ENCODE measurements at places on chromosomes 2 and 18.

DNA sequence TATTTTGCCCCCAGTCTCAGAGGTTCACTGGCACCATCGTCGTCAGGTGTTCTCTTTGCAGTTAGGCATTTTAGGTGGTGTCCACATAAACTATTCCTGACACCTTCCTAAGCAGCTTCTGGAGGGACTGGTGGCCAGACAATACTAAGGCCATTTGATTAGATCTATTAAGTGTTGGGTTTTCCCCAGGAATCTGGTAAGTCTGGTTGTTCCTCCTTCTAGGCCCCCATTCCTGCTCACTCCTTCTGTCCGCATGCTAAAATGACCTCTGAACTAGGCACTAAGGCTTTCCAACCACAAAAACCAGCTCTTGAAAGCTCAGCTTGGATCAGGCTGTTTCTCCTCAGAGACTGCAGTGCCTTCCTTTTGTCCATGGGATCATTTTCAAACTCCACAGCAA is 100.7 kb downstream of the MGAT5 start:
- H3K27ac ChIP-seq = no peak overlapping the region
- H3K4me1 ChIP-seq = no peaks in the 10 kb centered on the region
- no peaks in the 10 kb centered on the region for H3K27me3 ChIP-seq
- DNase-seq = no peak

DNA sequence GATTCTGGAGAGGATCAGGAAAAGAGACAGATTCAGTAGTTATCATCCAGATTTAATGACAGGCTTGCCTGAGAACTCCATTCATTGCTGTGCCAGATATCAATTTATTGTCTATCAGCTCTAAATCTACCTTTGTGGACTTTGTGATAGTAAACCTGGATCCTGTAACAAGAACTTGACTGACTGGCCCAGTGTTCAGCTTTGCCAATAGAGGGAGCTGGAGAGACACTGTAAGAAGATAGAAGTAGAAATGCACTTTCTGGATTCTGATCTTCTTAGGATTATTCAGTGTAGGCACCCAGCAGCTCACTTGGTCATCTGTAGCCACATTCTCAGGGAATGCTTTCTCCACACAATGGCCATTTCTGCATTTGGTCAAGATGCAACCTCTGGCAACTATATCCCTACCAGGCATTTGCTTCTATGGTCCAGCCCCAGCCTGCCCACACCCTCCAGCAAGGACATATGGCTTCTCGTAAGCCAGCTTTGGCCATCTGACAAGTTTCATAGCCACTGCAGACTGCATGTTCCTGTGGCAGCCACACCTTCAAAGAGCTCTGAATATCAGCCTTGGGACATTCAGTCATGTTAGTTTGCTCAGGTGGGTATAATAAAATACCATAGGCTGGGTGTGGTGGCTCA is 6.1 kb upstream of the SERPINB8 start:
- no peaks in the 10 kb centered on the region for H3K4me1 ChIP-seq
- no peak for DNase-seq
- H3K27me3 ChIP-seq = peaks cover 29% of the 10 kb centered on the region
- no peak overlapping the region for H3K4me3 ChIP-seq

GRCh38 chr18:67525328-67526099 is 9.0 kb upstream of the DSEL start:
- DNase-seq = no peak
- no peaks in the 10 kb centered on the region for H3K36me3 ChIP-seq
- no peak overlapping the region for H3K4me3 ChIP-seq
- no peak overlapping the region for H3K27ac ChIP-seq

DNA sequence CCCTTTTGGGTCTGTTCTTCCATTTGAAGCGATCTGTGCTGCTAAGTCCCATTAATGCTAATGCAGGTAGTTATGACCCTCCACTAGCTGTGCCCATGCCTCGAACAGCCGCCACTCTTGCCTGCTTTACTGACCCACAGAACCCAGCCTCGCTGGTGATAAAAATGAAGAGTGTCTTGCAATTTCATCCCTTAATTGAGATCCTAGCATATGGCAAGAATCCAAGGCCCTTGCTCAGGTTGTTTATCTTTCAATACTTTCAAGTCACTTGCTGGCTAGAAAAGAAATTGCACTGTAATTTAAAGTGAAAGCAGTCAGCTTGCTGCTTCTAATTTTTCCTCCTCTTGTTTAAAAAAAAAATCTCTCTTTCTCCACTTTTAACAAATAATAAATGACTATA is 73.6 kb downstream of the ZNF521 start:
- peaks cover 14% of the 10 kb centered on the region for H3K27me3 ChIP-seq
- H3K4me1 ChIP-seq = no peaks in the 10 kb centered on the region

DNA sequence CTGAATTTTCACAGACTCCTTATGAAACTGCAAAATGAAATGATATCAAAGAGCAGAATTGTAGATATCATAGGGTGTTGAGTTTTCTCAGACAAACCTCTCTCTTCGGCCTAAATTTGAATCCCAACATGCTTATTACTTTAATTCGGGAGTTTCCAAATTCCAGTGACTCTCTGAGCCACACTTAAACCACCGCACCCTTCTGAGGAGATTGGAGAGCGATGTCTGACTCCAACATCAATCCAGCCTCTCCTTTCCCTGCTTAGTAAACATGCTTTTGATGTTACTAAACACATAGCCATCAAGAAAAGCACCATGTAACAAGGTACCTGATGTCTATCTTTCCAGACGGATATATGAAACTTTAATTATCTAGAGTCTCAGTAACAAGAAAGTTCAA is 103.1 kb upstream of the ARHGAP28 start:
- no peak overlapping the region for H3K27ac ChIP-seq
- no peaks in the 10 kb centered on the region for H3K4me1 ChIP-seq
- no peaks in the 10 kb centered on the region for H3K36me3 ChIP-seq
- no peaks in the 10 kb centered on the region for H3K27me3 ChIP-seq
- no peak overlapping the region for H3K4me3 ChIP-seq

DNA sequence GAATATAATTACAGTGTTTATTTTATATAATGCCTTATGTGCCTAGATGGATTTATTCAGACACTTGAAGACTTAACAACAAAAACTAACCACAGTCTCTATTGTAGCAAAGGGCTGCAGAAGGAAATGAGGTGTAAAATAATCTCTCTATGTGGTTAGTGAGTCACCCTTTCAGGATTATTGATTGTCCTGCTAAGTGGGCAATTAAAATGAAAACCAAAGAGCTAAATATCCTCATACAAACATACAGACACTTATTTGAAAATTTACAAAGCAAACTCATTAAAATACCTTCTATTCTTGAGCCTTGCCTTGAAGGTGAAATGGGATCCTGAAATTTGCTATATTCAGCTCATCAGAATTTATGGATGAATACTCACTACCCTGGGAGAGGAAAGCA is 27.7 kb upstream of the DCC start:
- H3K36me3 ChIP-seq = no peaks in the 10 kb centered on the region
- H3K4me1 ChIP-seq = no peaks in the 10 kb centered on the region
- DNase-seq = no peak
- H3K27ac ChIP-seq = no peak overlapping the region
- no peaks in the 10 kb centered on the region for H3K27me3 ChIP-seq

DNA sequence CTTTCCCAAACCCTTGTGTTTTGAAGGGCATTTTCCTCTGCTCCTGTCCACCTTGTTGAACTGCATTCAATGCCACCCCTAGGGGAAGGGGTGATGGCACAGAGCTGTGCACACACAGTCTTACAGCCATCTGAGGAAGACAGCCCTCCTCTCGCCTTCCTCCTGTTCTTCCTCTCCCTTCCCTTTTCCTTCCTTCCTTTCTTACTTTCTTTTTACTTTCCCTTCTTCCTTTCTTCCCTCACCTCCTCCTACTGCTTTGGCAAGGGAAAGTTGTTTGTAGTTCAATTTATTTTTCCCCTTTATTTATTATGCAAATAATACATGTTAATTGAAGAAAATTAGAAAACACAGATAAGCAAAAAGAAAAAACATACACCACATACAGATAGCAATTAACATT is 99.4 kb downstream of the CDH20 start:
- no peak overlapping the region for H3K27ac ChIP-seq
- no peaks in the 10 kb centered on the region for H3K36me3 ChIP-seq
- DNase-seq = no peak
- no peak overlapping the region for H3K4me3 ChIP-seq

- no peaks in the 10 kb centered on the region for H3K36me3 ChIP-seq
- H3K27ac ChIP-seq = no peak overlapping the region
- H3K27me3 ChIP-seq = peaks cover 24% of the 10 kb centered on the region
- DNase-seq = no peak
Observed at GRCh38 chr2:26861610-26862224, 13.8 kb downstream of the DPYSL5 start.

DNA sequence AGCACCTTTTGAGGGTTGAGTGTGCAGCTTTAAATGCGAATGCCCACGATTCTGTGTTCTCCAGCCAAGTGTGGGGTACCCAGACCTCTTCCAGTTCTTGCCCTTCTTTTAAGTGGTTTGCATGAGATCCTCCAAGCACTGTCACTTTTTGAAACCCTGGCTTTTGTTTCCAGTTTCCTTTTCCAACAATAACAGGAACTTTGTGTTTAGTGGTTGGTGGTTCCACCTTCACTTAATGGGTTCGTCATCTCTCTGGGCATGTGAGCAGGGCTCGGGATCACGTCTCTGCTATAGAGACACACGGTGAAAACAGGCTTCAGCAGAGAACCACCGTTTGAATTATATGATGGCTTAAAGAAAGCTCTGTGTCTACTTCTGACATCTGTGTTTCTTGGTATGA is 197.6 kb downstream of the LDLRAD4 start:
- H3K4me3 ChIP-seq = no peak overlapping the region
- peaks cover 12% of the 10 kb centered on the region for H3K36me3 ChIP-seq
- H3K4me1 ChIP-seq = peaks cover 28% of the 10 kb centered on the region
- H3K27ac ChIP-seq = peak overlapping the region; percentile 19
- H3K27me3 ChIP-seq = no peaks in the 10 kb centered on the region

GRCh38 chr18:79789901-79790890 is 7.5 kb upstream of the KCNG2 start:
- H3K4me3 ChIP-seq = no peak overlapping the region
- H3K36me3 ChIP-seq = no peaks in the 10 kb centered on the region
- DNase-seq = no peak
- peaks cover 2% of the 10 kb centered on the region for H3K4me1 ChIP-seq

GRCh38 chr18:45481821-45482220 is 133.5 kb upstream of the SLC14A2 start:
- H3K4me3 ChIP-seq = no peak overlapping the region
- no peak overlapping the region for H3K27ac ChIP-seq
- no peaks in the 10 kb centered on the region for H3K36me3 ChIP-seq
- H3K27me3 ChIP-seq = peaks cover 17% of the 10 kb centered on the region
- no peak for DNase-seq

GRCh38 chr2:128779301-128780095 is 460.8 kb upstream of the HS6ST1 start:
- H3K4me3 ChIP-seq = no peak overlapping the region
- H3K36me3 ChIP-seq = no peaks in the 10 kb centered on the region

GRCh38 chr2:179348906-179349305 is 84.3 kb upstream of the SESTD1 start:
- no peak overlapping the region for H3K27ac ChIP-seq
- H3K27me3 ChIP-seq = no peaks in the 10 kb centered on the region
- DNase-seq = no peak
- H3K36me3 ChIP-seq = no peaks in the 10 kb centered on the region

GRCh38 chr2:217907266-217907665 is 95.5 kb downstream of the TNS1 start:
- peaks cover 20% of the 10 kb centered on the region for H3K27me3 ChIP-seq
- H3K27ac ChIP-seq = no peak overlapping the region
- H3K4me3 ChIP-seq = no peak overlapping the region
- peaks cover 31% of the 10 kb centered on the region for H3K4me1 ChIP-seq
- H3K36me3 ChIP-seq = no peaks in the 10 kb centered on the region

- peaks cover 5% of the 10 kb centered on the region for H3K36me3 ChIP-seq
- no peaks in the 10 kb centered on the region for H3K27me3 ChIP-seq
- peaks cover 49% of the 10 kb centered on the region for H3K4me1 ChIP-seq
- H3K27ac ChIP-seq = no peak overlapping the region
- no peak overlapping the region for H3K4me3 ChIP-seq
Observed at GRCh38 chr2:216008387-216008786, 5.0 kb downstream of the MREG start.

- no peak for DNase-seq
- peaks cover 2% of the 10 kb centered on the region for H3K27me3 ChIP-seq
- peaks cover 9% of the 10 kb centered on the region for H3K4me1 ChIP-seq
- no peak overlapping the region for H3K4me3 ChIP-seq
- peaks cover 2% of the 10 kb centered on the region for H3K36me3 ChIP-seq
- H3K27ac ChIP-seq = peak overlapping the region; percentile 19
Observed at GRCh38 chr18:57837917-57838548, 34.9 kb upstream of the ATP8B1 start.

DNA sequence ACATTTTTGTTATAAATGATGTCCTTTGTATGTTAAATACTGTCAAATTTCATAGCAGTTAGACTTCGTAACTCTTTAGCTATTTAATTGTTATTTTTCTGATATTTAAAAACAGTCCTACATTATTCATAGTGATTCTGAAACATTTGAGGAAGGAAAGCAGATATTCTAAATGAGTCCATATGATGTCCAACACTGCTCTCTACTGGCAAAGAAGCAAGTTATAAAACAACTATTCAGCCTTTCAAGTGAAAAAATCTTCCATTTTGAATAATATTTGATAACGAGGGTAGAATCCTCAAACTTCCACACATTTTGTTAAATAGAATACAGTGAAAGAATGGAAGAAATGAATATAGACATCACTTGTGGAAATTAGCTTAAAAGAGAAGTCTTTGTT is 220.8 kb downstream of the GULP1 start:
- no peak overlapping the region for H3K4me3 ChIP-seq
- H3K4me1 ChIP-seq = no peaks in the 10 kb centered on the region
- H3K27ac ChIP-seq = no peak overlapping the region
- no peak for DNase-seq
- H3K27me3 ChIP-seq = no peaks in the 10 kb centered on the region

DNA sequence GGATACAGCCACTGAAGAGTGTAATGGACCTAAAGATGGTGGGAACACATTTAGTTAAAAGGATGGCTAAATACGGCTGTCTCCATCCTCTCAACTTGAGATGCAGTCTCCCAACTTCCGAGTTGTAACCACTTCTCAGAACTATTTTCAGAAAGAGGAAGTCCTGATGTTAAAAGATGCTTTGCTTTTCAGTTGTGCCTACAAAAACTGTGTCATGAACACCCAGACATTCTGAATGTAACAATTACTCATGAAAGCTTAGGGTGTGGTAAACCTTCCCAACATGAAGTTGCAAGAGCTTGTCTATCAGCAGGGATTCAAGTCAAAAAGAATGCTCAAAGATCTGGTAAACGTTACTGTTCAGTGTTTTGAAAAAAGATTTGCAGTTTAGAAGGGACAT is 147.9 kb downstream of the DOCK10 start:
- H3K27me3 ChIP-seq = no peaks in the 10 kb centered on the region
- DNase-seq = peak; percentile 13
- peak overlapping the region; percentile 5 for H3K4me3 ChIP-seq
- H3K4me1 ChIP-seq = peaks cover 60% of the 10 kb centered on the region

GRCh38 chr2:118678985-118679384 is 168.5 kb downstream of the EN1 start:
- no peak overlapping the region for H3K27ac ChIP-seq
- H3K36me3 ChIP-seq = no peaks in the 10 kb centered on the region
- no peaks in the 10 kb centered on the region for H3K4me1 ChIP-seq
- no peak for DNase-seq
- H3K4me3 ChIP-seq = no peak overlapping the region
- H3K27me3 ChIP-seq = peaks cover 11% of the 10 kb centered on the region
